Activated T-cell treated with anti-CD3 and anti-CD28 coated beads, Interleukin-2, amount 50 U/mL, for 48 hours (primary cell): ENCODE measurements at places on chromosomes 7 and 10.
A peak's percentile ranks its signal among the peaks of the same experiment; 100 is the strongest.

DNA sequence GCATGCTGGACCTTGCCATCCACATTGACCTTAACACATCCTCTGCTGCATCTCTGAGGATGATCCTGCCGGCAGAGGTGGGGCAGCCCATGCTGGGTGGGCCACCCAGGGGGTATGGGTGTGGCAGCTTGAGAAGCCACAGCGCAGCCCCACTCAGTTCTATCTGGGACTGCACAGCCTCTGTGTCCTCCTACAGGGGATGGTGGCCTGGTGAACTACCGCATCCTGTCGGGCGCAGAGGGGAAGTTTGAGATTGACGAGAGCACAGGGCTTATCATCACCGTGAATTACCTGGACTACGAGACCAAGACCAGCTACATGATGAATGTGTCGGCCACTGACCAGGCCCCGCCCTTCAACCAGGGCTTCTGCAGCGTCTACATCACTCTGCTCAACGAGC, 12.2 kb upstream of the C10orf105 start:
- DNase-seq: no peak

DNA sequence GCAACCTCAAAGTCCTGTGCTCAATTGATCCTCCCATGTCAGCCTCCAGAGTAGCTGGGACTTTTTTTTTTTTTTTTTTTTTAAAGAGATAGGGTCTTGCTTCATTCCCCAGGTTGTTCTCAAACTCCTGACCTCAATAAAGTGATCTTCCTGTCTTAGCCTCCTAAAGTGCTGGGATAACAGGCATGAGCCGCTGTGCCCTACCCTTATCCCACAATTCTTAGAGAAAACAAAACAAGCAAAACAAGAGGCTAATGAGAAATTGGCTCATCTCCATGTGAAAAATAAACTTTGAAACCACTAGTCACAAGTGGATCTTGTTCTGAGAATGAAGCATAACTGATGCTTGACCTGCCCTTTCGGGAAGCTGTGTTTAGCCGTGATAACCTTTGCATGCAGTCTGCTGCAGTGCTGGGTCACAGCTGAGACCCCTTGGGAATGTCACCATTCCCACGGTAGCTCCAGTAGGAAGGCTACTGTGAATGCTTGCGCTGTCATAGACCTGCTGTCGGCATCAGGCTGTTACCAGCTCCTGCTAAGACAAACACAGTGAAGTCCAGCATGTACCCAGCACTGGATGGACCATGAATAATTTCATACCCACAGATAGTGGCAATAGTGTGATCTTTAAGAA, 290.7 kb upstream of the KIAA1217 start:
- DNase-seq: no peak

DNA sequence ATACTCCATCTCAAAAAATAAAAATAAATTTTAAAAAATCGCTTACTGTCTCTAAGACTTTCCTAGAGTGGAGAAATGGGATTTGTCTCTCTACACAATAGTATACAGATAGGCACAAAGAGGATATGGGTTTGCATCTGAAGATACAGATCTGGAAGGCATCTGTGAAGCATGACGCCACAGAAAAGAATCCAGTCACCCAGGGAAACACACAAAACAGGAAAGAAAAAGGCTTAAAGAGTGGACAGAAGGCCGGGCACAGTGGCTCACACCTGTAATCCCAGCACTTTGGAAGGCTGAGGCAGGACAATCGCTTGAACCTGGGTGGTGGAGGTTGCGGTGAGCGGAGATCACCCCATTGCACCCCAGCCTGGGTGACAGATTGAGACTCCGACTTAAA, 61.3 kb downstream of the SKIDA1 start:
- no peak for DNase-seq

- no peak for DNase-seq
Measured at GRCh38 chr10:69022611-69023010, 34.0 kb downstream of the KIFBP start.

GRCh38 chr10:10685566-10685965, 332.1 kb upstream of the CELF2 start:
- no peak for DNase-seq

GRCh38 chr10:110556969-110557601, 10.4 kb upstream of the SMC3 start:
- DNase-seq: peak; percentile 79

GRCh38 chr7:149854611-149855360, 16.6 kb downstream of the ZNF862 start:
- no peak for DNase-seq

GRCh38 chr7:111308691-111309090, 217.8 kb downstream of the LRRN3 start:
- DNase-seq: no peak

DNA sequence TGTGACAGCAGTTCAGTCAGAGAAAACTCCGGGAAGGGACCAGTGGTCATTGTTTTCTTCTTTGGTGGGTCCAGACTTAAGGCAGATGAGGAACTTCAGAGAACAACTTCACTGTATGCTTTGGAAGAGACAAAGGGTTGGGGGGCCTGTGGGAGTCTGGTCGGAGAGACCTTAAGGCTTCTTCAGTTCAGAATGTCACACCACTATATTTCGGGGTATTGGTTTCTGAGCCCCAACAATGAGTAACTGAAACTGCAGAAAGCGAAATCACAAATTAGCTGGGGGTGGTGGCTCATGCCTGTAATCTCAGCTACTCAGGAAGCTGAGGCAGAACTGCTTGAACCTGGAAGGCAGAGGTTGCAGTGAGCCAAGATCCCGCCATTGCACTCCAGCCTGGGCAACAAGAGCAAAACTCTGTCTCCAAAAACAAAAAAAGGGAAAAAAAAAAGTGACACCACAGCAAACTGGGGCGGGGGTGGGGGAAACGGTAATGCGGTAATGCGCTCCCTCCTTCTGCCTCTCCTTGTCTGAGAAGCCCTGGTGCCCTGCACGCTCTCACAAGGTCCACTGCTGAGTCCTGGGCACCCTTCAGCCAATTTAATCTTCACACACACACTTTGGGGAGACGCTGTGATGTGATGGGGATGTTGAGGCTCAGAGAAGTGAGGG, 2.2 kb upstream of the ADIRF start:
- no peak for DNase-seq

DNA sequence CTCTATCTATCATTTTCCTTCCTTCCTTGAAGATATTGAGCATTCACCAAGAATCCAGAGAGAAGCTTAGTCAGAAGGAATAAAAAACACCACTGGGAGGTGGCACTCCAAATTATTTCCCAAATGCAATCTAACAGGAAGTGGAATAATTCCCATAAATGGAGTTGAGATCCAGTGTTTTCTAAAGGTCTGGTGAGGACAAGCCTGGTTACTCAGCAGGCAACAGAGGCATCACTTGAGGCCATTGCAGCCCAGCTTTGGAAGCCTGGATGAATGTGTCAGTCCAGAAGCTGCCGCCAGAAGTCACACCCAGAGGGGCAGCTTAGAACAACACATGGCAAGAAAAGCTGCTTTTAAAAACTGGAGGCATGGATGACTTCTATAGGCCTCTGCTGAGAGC, 288.9 kb upstream of the KLF6 start:
- DNase-seq: no peak

- no peak for DNase-seq
Measured at GRCh38 chr7:4607311-4607729, 74.8 kb upstream of the FOXK1 start.

- DNase-seq: no peak
Measured at GRCh38 chr7:107551936-107552335, 11.8 kb downstream of the COG5 start.

GRCh38 chr10:42866115-42866995, 83.8 kb downstream of the BMS1 start:
- peak; percentile 73 for DNase-seq

- no peak for DNase-seq
Measured at GRCh38 chr10:84548869-84549268, 220.5 kb downstream of the CCSER2 start.

DNA sequence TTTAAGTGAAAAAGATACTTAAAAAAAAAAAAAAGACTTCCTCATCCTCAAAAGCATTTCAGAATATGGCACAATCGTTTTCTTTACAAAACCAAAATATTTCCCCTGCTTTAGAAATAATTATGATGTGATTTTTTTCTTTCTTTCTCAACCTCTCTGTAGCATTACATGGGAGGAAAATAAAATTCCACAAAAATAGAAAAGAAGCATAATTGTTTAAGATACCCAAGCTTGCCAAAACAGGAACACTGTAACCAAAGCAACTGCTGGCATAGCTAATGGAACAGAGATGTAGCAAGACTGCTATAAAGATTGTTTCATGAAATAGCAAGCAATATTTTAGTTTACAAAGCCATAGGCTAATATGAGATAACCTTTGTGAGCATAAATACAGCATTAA, 75.6 kb upstream of the GPR22 start:
- DNase-seq: no peak

- DNase-seq: peak; percentile 17
Measured at GRCh38 chr7:71131256-71132126, 453 bp upstream of the GALNT17 start.

GRCh38 chr7:47326220-47326619, 255.7 kb downstream of the TNS3 start:
- no peak for DNase-seq

GRCh38 chr7:52053525-52053924, 736.9 kb upstream of the COBL start:
- DNase-seq: no peak

DNA sequence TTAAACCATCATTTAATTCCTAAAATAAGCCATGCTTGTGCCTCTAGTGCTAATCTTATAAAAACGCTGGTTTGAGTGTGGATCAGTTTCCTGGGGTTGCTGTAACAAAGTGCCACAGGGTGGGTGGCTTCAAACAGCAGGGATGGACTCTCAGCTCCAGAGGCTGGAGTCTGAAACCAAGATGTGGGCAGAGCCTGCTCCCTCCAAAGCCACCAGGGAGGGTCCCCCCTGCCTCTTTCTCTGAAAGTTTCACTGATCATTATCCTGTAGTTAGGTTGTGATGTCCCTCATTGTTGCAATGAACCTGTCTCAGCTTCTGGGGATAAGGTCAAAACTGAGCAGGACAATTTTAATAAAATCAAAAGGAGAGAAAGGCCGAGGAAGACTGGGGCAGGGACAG, 251.9 kb upstream of the TCERG1L start:
- DNase-seq: no peak

DNA sequence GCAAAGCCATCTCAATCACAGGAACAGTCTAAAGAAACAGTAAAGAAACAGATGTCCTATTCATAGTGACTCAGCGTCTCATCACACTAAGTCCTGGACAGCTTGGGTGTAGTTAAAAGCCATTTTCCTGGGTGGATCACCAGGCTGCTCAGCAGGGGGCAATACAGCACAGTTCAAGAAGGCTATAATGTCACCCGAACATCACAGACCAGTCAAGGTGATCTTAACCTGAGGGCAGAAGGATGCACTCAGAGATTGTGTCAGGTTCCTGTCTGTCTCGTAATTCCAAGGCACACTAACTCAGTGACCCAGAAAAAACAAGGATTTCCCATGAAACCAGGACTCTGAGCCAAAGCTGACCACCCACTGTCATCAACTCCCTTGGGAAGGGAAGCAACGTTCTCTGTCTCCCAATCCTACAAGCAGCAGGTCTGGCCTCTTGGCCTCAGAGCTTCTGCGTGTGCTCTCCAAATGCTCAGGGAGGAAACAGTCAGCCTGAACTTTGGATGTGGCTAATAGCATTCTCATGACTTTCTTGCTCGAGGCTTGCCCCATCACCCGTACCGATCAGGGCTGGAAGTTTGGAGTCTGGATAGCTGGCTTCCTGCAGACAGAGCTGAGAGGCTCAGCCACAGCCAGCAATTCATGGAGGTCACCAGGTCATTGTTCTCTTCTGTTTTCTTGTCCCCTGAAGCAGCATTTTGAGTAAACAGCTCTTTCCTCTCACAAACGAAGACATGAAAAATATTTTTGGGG, 90.4 kb upstream of the FAM171A1 start:
- DNase-seq: no peak

GRCh38 chr10:1151076-1152033, 95.2 kb downstream of the WDR37 start:
- DNase-seq: no peak

DNA sequence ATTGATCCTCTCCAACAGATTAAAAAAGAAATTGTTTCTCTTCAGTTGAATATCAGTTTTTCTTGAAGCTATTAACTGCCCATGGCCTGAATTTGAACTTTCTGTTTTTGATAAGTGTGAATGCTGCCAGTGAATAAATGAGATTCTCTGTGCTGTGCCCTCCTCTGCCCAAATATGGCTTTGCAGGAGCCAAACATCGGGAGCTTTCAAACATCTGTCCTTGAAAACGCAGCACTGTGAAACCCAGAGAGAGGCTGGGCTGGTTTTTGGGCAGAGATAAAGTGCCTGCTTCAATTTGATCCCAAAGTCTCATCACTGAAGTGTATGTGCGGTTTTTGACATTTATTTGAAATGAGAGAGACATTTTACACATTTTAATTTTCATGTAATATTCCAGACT, 268.3 kb upstream of the SHH start:
- DNase-seq: no peak

DNA sequence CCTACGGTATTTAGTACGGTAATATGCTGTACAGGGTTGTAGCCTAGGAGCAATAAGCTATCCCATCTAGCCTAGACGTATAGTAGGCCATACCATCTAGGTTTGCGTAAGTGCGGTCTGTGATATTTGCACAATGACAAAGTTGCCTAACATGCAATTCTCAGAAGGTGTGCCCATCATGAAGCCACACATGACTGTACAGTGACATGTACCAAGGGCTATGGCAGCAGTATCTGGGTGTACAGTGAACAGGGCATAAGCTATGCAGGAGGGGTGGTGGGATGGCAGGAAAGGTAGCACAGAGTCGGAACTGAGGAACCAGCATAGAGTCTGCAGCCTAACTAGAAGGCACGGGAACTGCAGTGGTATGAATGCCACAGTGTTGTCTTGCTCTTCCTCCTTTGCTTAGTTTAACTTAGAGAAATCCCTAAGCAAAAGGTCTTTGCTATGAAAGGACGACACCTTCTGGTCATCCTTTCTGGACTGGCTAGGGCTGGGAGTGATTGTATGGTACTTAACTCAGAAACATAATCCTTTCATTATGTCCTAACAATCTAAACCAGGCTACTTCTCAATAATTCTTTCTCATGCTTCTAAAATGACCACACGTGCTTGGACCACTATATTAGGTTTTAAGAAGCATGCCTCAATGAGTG, 93.5 kb downstream of the DYNC1I1 start:
- no peak for DNase-seq

DNA sequence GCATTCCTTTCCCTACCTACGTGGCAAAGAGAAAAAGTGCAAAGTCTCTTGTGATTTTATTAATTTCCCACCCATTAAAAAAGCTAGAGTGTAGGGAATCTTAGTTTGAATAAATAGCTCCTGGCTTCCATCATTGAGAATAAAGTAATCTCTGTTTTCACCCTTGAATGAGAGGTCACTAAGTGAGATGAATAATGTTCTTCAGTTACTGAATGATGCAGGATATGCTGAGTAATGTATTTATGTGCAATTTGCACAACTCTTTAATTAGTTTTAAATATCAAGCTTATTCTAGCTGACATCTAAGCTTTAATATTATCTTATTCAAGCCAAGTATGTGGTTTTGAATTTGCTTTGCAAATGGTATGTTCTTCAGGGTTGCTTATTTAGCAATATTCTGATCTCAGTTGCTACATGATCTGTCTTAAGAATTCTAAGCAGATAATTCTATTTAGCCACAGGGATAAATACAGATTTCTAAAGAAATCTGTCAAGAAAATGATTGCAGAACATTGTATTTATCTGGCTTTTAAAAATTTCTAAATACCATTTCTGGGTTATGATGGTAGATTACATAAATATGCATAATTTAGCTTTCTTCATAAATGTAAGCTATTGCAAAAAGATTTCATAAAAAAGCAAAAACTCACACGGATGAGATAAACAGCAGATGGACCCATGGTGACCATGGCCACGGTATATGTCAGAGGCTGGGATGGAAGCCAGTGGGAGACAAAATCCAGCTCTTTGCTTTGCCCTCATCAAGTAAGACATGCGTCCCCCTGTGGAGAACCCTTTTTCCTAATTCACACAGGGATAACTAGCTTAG, 141.0 kb downstream of the MACC1 start:
- DNase-seq: no peak
